ENCODE measurements at places on chromosomes 16 and 17.

DNA sequence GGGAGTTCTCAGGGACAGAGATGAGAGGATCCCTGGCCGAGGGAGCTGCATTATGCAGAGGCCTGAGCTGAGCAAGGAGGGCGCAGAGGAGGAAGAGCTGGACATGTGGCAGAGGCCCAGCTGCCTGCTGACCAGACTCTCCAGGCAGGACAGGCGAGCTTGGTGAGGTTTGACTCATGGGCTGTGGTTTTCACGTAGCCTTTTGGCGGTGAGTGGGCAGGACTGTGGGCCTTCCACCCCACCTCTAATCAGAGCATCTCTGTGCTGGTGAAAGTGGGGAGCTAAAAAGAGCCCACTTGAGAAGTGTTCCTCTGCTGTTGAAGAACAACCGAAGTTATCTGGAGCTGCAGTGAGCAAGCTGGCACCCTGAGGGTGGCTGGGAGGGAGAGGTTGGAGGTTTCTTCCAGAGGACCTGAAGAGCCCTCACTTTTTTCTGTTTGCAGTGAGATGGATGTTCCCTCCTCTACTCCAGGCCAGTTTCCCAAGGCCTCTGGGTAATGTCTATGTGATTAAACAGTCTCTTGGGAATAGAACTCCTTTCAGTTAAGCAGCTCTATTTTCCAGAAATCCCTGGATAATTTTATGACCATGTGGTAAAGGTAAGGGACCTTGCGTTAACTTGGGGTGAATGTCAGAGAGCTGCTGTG is 11.9 kb downstream of the EPN2 start:
- DNase-seq: peak; percentile 74

DNA sequence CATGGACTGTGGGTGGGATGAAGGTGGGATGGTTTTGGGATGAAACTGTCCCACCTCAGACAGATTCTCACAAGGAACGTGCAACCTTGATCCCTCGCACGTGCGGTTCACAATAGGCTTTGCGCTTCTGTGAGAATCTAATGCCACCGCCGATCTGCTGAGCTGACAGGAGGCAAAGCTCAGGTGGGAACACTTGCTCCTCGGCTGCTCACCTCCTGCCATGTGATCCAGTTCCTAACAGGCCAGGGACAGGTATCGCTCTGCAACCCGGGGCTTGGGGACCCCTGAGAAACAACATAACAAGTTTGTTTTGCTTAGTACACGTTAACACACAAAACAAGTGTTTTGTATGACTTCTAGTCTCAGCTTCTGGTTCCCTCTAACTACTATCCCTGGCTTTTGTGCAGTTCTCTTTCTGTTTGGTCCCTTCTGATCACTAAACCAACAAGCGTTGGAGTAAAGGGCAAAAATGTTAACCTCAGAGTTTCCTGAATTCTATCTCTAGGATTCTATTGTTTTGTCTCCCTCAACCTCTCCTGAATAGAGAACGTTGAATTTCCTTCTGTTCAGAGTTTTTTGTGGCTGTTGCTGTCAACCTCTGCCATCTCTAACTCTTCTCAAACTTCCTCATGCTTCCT is 7.8 kb upstream of the KRTAP3-1 start:
- no peak for DNase-seq

GRCh38 chr17:15388356-15389041 is 47.1 kb upstream of the TEKT3 start:
- DNase-seq: no peak

DNA sequence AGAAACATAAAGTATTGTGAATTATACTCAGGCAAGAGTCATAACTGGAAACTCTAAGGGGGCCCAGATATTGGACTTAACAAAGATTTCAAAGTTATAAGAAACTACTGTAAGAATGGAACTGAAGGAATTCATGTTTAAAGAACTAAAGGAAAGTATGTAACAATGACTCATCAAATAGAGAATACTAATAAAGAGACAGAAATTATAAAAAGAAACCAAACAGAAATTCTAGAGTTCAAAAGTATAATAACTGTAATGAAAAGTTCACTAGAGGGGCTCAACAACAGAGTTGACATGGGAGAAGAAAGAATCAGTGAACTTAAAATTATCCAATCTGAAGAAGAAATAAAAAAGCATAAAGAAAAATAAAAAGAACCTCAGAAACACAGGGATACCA is 55.4 kb downstream of the ADCY9 start:
- no peak for DNase-seq

DNA sequence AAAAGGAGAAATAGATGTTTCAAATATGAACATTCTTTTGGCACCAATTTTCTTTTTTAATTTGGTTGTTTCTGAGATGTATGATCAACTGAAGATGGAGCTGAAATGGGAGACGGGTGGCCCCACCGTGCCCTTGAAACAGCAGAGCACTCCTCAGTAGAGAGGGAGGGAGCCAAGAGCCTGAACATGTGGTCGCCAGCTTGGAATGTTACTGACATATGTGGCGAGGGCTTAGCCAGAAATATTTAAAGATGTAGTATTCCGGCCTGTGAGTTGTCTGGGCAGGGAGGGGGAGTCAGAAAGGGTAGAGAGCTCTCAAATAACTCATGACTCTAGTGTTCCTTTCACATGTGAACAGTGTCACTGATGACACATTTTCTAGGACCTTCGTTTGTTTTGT is 13.3 kb upstream of the MRC2 start:
- no peak for DNase-seq

GRCh38 chr16:80670170-80670865 is 129.5 kb downstream of the DYNLRB2 start:
- no peak for DNase-seq

DNA sequence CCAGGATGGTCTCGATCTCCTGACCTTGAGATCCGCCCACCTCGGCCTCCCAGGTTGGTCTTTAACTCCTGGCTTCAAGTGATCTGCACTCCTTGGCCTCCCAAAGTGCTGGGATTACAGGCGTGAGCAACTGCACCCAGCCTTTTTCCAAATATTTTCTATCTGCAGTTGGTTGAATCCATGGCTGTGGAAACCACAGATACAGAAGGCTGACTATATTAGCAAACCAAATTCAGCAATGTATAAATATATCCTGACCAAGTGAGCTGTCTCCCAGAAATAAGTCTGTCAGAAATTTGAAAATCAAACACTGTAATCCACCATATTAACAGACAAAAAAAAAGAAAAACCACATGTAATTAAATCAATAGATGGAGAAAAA is 9.6 kb downstream of the CFDP1 start:
- DNase-seq: no peak

GRCh38 chr17:77842528-77843147 is 115.9 kb upstream of the TNRC6C start:
- peak; percentile 41 for DNase-seq

DNA sequence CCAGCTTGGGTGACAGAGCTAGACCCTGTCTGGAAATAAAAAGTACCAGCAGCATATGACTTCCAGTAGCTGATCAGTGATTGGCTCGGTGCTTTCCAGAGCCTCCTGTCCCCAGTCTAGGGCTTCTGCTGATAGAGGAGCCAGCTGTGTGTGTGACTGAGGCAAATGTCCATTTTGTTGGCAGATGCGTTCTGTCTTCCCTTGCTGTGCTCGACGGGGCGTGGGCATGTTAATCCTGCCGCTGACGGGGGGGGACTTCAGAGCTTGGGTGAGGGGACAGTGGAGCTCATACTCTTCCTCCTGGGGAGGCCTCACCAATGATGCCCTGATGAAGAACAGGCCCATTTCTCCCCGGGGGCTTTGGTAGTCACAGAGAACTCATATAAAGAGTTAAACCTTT is 14.6 kb downstream of the KCTD2 start:
- DNase-seq: no peak

DNA sequence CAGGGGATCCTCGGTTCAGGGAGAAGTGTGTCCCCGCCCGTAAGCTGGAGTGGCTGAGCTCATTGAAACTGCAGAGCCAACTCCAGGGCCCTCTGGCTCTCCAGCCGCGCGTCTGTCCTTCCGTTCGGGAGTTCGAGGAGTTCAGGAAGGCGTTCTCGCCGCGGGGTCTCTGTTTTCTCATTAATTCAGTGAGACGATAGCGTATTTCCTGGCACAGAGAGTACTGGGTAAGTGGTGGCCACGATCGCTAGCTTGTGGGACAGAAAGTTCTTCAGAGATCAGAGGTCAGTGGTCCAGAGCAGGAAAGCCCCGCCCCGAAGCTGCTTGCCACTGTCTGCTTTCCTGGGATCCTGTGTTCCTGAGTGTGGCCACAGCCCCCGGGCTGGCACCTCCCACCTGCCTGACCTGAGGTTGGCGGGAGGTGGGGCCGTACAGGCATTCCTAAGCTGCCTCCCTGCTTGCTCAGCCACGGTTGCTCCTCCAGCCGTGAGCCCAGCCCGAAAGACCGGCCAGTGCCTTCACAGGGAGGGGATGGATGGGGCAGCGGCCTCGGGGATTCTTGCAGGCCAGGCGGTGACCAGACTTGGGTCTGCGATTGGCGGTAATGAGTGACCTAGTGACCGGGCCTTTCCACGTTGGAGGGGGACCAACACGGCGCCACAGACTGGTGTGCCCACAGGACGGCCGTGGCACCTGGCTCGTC is 8.9 kb downstream of the BAIAP2 start:
- peak; percentile 66 for DNase-seq

GRCh38 chr17:8062807-8063483 is 24.1 kb downstream of the ALOX15B start:
- DNase-seq: no peak

DNA sequence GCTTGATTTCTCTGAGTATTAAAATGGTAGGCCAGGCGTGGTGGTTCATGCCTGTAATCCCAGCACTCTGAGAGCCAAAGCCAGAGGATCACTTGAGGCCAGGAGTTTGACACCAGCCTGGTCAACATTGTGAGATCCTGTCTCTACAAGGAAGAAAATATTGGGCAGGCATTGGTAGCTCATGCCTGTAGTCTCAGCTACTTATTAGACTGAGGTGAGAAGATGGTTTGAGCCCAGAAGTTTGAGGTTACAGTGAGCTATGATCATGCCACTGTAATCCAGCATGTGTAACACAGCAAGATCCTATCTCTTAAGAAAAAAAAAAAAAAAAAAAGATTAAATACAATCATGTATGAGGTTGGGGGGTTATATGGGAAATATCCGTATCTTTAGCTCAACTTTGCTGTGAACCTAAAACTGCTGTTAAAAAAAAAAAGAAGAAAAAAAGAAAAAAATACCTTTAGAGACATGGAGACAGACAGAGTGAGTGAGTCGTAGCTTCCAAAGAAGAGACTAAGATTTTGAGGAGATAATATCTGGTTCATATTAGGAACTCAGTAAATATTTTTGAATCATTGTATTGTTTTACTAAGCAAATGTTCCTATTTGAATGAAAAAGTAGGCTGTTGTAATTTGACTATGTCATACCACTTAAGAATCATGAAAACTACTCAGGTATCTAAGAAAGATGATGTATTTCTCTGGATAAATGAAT is 325.7 kb upstream of the TBX2 start:
- DNase-seq: no peak

GRCh38 chr17:77147357-77147801 is 6.6 kb downstream of the SEC14L1 start:
- DNase-seq: no peak

DNA sequence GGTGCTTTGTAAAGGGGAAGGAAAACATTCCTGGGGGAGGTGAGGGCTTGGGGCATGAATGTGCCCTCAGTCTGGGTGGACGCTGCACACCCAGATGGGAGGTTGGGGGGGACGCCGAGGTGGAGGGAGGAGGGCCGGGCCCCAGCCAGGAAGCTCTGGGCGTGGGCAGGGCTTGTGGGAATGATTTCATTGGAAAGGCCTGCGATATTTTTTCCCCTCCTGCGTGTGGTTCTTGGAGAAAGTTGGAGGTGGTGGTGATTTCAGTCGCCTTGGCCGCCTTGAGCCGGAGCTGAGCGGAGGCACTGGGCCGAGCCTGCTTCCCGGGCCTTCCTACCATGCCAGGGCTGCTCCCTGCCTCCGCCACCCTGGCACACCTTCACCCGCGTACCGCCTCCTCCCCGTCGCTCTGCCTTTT is 26.4 kb upstream of the CLEC18A start:
- DNase-seq: no peak

DNA sequence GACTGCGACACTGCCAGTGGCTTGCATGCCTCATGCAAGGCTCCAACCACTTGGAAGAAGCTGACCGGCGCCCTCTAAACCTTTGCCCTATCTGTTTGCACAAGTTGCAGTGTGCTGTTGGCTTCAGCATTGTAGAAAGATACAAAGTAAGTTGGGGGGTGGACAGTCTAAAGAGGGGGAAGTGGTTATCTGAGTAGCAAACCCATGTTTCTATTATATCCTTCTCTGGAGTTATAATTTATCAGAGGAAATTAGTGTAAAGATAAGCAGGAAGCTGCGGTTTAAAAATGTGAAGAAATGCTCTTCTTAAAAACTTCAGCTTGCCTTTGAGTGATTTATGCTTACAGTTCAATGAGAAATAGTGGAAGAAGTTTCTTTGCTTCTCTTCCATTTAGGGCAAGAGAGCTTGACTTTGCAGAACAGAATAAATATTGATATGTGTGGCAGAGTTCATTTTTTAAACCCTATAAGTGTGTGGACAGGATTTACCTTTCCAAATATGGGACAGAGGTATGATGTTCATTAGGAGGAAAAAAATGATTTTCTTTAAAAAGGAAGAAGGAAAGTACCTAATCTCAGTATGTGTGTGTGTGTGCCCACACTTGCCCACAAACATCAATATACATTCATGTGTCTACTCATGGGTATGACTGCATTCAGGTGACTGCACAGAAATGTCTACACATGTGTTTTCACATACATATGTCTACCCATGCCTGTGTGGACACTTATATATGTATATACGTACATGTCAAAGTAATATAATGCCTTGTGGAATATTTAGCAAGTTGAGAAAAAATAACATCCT is 8.1 kb downstream of the AMZ2 start:
- DNase-seq: no peak

DNA sequence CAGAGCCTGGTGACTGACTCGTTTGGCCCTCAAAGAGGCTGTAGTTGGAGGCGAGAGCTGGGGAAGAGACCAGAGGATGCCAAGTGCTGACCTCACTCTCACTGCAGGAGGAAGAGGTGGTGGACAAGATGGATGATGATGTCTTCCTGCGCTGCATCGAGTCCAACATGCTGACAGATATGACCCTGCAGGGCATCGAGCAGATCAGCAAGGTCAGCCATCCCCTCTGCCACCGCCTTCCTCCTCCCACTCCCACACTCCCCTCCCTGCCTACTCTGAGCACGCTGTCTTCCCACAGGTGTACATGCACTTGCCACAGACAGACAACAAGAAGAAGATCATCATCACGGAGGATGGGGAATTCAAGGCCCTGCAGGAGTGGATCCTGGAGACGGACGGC is 26.9 kb downstream of the POLR2A start:
- no peak for DNase-seq

GRCh38 chr17:42603318-42603717 is 5.9 kb downstream of the RETREG3 start:
- no peak for DNase-seq

DNA sequence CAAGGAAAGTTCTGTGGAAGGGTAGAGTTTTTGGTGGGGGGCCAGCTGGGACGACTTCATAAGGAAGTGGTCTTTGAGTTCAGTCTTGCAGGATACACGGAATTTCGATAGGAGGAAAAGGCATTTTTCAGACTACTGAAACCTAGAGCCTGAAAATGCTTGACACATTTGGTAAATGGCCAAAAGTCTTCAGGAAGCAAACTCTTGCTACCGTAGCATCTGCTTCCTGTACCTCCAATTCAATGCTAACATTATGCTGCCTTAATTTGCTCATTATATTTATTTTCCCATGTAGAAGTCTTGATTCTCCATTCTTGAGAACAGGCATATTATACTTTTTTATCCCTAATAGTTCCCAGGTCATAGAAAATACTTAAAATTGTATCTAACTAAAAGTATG is 129.3 kb upstream of the MED13 start:
- no peak for DNase-seq

- no peak for DNase-seq
These were observed 12.9 kb upstream of the TEKT3 start for GRCh38 chr17:15354256-15354655.

Data from spleen (tissue), 13 donors.